Esophagus muscularis mucosa (tissue), 4 donors: ENCODE measurements at places on chromosomes 11 and 22. TPM values are rescaled to one million over a fixed set of nuclear protein-coding genes. Genes with fewer than 3 reads are reported as not detected.
A peak's percentile ranks its signal among the peaks of the same experiment; 100 is the strongest.

DNA sequence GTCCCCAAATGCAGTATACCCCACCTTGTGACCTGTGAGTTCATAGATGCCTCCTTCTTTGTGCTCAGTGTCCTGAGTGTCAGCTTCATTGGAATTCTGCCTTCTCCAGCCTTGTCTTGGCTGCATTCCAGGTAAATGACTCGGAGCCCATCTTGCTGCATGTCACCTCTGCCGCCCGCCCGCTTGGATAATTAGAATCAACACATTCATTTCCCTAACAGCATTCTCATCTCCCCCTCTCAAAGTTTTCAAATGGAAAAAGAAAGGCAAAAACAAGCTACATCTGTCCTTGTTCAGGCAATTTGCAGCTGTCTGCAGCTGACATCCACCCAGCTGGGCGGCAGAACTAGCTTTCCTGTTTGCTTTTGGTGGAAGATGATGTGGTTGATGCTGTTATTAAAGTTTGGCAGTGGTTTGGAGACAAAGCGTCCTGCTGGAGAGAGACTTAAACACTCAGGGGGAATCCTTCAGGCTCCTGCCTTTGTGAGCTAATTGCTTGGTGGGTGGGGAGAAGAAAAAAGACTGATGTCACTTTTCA, 198.8 kb upstream of the SEZ6L start:
- no peak for DNase-seq
- no peaks in the 10 kb centered on the region for H3K4me1 ChIP-seq
- H3K4me3 ChIP-seq = no peak overlapping the region
- H3K27me3 ChIP-seq = peaks cover 2% of the 10 kb centered on the region
- no peaks in the 10 kb centered on the region for H3K36me3 ChIP-seq

DNA sequence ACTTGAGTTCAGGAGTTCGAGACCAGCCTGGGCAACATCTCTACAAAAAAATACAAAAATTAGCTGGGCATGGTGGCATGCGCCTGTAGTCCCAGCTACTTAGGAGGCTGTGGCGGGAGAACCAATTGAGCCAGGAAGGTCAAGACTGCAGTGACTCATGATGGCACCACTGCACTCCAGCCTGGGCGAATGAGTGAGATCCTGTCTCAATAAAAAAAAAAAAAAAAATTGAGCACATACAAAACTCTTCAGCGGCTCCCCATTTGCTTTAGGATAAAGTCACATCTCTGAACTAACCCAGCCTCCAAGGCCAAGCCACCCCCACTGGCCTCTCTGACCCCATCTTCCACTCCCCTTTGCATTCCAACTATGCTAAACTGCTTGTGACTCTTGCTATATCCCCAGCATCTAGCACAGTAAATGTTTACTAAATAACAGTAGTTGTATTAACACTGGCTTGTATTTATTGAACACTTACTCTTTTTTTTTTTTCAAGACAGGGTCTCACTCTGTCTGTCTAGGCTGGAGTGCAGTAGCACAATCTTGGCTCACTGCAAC, 28.9 kb downstream of the CREB3L1 start:
- H3K36me3 ChIP-seq = no peaks in the 10 kb centered on the region
- peaks cover 10% of the 10 kb centered on the region for H3K4me1 ChIP-seq
- H3K27me3 ChIP-seq = no peaks in the 10 kb centered on the region
- H3K4me3 ChIP-seq = no peak overlapping the region
- no peak overlapping the region for H3K27ac ChIP-seq

GRCh38 chr11:59429924-59430516, 3.8 kb upstream of the OR5A2 start:
- DNase-seq = no peak
- H3K27me3 ChIP-seq = no peaks in the 10 kb centered on the region
- no peak overlapping the region for H3K27ac ChIP-seq
- H3K4me3 ChIP-seq = no peak overlapping the region
- no peaks in the 10 kb centered on the region for H3K36me3 ChIP-seq
- no peaks in the 10 kb centered on the region for H3K4me1 ChIP-seq

DNA sequence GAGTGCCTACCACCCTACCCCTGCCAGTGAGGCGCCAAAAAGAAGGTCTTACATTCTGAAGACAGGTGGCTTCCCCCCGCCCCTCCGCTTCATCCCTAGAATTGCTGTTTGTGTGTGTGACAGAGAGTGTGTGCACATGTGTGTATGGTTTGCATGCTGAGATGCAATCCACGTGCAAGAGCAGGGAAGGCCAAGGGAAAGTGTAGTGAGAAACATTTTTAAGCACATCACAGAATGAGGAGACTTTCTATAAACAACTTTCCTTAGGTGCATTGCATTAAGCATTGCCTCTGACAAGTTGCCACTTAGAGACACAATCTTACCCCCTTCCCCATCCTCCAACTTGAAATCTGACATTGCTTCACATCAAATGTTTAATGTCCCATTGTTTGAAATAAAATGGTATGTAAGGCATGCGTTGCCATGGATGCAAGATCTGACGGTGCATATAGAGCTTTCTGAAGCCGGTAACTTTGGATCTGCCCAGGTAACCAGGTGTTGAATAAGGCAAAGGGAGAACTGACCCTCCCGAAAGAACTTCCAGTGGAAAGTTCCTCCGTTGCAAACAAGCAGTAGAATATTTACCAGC, 21.4 kb downstream of the FJX1 start:
- no peaks in the 10 kb centered on the region for H3K4me1 ChIP-seq
- H3K27ac ChIP-seq = no peak overlapping the region
- H3K4me3 ChIP-seq = no peak overlapping the region
- H3K36me3 ChIP-seq = no peaks in the 10 kb centered on the region

GRCh38 chr11:108790501-108791299, 125.8 kb downstream of the DDX10 start:
- no peak overlapping the region for H3K27ac ChIP-seq
- no peaks in the 10 kb centered on the region for H3K27me3 ChIP-seq
- DNase-seq = no peak
- peaks cover 5% of the 10 kb centered on the region for H3K4me1 ChIP-seq
- no peak overlapping the region for H3K4me3 ChIP-seq

GRCh38 chr11:64802370-64803157, 450 bp downstream of the MAP4K2 start:
- H3K4me1 ChIP-seq = peaks cover 35% of the 10 kb centered on the region
- peak overlapping the region; percentile 79 for H3K4me3 ChIP-seq
- no peaks in the 10 kb centered on the region for H3K27me3 ChIP-seq

DNA sequence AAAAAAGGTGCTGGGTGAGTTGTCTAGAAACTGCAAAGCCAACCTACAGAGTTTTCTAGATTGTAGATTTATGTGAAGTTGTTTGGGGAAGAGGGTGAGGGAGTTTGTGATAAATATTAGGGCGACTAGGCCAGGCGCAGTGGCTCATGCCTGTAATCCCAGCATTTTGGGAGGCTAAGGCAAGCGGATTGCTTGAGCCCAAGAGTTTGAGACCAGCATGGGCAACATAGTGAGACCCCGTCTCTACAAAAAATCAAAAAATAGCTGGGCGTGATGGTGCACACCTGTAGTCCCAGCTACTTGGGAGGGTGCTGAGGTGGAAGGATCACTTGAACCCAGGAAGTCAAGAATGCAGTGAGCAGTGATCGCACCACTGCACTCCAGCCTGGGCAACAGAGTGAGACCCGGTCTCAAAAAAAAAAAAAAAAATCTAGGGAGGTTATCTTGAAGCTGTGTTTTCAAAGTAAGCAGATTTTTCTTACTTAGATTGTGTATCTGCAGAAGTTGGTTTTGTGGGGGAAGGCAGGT, 844 bp downstream of the APOL6 start:
- no peaks in the 10 kb centered on the region for H3K27me3 ChIP-seq
- H3K4me3 ChIP-seq = peak overlapping the region; percentile 86
- no peak for DNase-seq
- H3K36me3 ChIP-seq = no peaks in the 10 kb centered on the region

The ST14 gene
- 1.2 TPM for total RNA-seq

DNA sequence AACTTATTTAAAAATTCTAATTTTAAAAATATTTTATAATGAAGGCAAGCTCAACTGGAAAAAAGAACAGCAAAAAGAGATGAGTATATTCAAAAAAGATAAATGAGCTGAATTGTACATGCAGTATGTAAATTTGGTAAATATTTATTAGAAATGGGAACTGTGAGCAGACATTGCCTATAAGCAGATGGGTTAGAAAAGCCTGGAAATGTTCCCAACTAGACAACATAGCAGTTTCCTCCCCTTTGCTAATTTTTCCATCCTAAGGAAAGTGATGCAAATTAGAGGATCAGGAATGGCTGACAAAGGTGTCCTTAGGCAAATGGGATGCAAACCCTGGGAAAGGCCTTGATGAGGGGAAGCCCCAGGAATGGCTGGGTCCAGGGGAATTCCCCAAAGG, 37.2 kb downstream of the TP53I11 start:
- no peak overlapping the region for H3K4me3 ChIP-seq
- H3K27me3 ChIP-seq = no peaks in the 10 kb centered on the region
- peaks cover 32% of the 10 kb centered on the region for H3K36me3 ChIP-seq
- peaks cover 38% of the 10 kb centered on the region for H3K4me1 ChIP-seq
- no peak for DNase-seq
- H3K27ac ChIP-seq = no peak overlapping the region

The MTA2 gene
- total RNA-seq = 60.2 TPM

The CARNS1 gene
- total RNA-seq = 1.9 TPM

- H3K36me3 ChIP-seq = no peaks in the 10 kb centered on the region
- DNase-seq = no peak
- no peaks in the 10 kb centered on the region for H3K4me1 ChIP-seq
- no peak overlapping the region for H3K4me3 ChIP-seq
- no peaks in the 10 kb centered on the region for H3K27me3 ChIP-seq
- no peak overlapping the region for H3K27ac ChIP-seq
Measured at GRCh38 chr11:16336204-16336603, 20.1 kb downstream of the SOX6 start.

GRCh38 chr11:126359431-126360048, 4.1 kb downstream of the ST3GAL4 start:
- peaks cover 69% of the 10 kb centered on the region for H3K4me1 ChIP-seq
- H3K36me3 ChIP-seq = no peaks in the 10 kb centered on the region
- H3K27me3 ChIP-seq = no peaks in the 10 kb centered on the region
- H3K4me3 ChIP-seq = peak overlapping the region; percentile 17
- no peak for DNase-seq
- peak overlapping the region; percentile 85 for H3K27ac ChIP-seq

- H3K27me3 ChIP-seq = no peaks in the 10 kb centered on the region
- DNase-seq = no peak
- no peak overlapping the region for H3K27ac ChIP-seq
- peaks cover 47% of the 10 kb centered on the region for H3K36me3 ChIP-seq
Measured at GRCh38 chr11:72606748-72607468, 67.3 kb downstream of the PDE2A start.

DNA sequence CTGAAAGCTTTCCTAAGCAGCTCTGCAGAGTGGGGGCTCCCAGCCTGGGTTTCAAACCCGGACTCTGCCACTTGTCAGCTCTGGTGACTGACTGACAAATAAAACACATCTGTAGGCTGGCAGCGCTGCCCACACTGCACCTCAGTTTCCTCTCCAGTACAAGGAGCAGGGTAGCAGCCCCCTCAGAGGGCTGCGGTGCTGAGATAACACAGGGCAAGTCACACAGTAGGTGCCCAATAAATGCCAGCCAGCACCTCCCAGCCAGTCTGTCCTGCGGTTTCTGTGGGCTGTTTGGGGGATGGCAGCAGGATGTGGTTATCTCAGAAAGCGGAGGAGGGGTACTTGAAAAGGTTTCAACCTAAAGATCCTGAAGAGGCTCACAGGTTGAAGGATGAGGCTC, 1.5 kb downstream of the SYT12 start:
- H3K4me1 ChIP-seq = peaks cover 18% of the 10 kb centered on the region
- no peak for DNase-seq
- H3K4me3 ChIP-seq = no peak overlapping the region
- H3K36me3 ChIP-seq = no peaks in the 10 kb centered on the region
- no peaks in the 10 kb centered on the region for H3K27me3 ChIP-seq

The HYOU1 gene
- 57.5 TPM for total RNA-seq

The HMOX1 gene
- 8.7 TPM for total RNA-seq

The LRRC10B gene
- 1.3 TPM for total RNA-seq

DNA sequence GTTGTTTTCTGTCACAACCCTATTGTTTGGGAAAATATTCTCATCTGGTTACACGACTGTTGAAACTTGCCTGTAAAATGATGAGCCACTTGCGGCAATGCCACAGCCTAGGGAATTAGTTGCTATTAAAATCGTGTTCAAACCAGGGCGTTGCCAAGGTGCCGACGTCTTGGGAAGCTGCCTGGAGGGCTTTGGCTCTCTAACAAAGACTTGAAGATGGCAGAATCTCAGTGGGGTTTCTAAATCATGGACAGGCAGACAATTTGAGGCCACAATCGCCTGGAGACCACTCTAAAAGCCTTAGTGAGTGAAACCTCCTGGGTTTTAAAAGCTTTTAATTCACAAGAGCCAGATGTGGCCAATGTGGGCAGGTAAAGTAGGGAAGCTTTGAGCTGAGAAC, 117.2 kb upstream of the BMAL1 start:
- no peak overlapping the region for H3K27ac ChIP-seq
- H3K36me3 ChIP-seq = no peaks in the 10 kb centered on the region
- H3K4me1 ChIP-seq = no peaks in the 10 kb centered on the region
- no peak for DNase-seq
- no peaks in the 10 kb centered on the region for H3K27me3 ChIP-seq

GRCh38 chr11:99773646-99774045, 752.9 kb downstream of the CNTN5 start:
- no peak overlapping the region for H3K4me3 ChIP-seq
- no peaks in the 10 kb centered on the region for H3K27me3 ChIP-seq
- no peaks in the 10 kb centered on the region for H3K36me3 ChIP-seq
- no peak for DNase-seq
- no peaks in the 10 kb centered on the region for H3K4me1 ChIP-seq
- H3K27ac ChIP-seq = no peak overlapping the region

DNA sequence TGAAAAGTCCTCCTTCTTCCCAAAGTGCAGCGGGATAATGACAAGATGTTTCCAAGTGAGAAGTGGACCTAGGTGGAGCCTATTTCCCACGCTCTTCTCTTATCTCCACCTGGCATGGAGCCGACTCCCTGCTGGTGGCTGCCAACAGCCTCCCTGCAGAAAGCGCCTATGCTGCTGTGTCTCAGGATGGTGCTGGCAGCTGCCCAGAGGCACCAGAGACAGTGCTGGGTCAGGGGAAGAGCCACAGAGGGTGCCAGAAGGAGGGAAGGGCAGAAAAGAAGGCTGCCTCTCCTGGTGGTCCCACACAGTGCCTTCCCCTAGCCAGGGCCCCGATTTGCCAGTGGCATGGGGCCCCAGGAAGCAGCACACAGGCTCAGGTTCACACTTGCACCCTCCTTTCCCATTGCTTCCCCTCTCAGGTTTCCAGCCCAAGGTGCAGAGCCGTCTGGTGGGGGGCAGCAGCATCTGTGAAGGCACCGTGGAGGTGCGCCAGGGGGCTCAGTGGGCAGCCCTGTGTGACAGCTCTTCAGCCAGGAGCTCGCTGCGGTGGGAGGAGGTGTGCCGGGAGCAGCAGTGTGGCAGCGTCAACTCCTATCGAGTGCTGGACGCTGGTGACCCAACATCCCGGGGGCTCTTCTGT, 19.0 kb downstream of the CD5 start:
- DNase-seq = no peak
- no peaks in the 10 kb centered on the region for H3K27me3 ChIP-seq
- peaks cover 22% of the 10 kb centered on the region for H3K4me1 ChIP-seq
- H3K4me3 ChIP-seq = no peak overlapping the region

- peaks cover 10% of the 10 kb centered on the region for H3K4me1 ChIP-seq
- H3K27ac ChIP-seq = no peak overlapping the region
- H3K4me3 ChIP-seq = no peak overlapping the region
- no peaks in the 10 kb centered on the region for H3K27me3 ChIP-seq
- DNase-seq = no peak
Measured at GRCh38 chr11:1832920-1833295, 1.9 kb upstream of the SYT8 start.
